ENCODE measurements at places on chromosomes 16 and 17. TPM values are rescaled to one million over a fixed set of nuclear protein-coding genes. Genes with fewer than 3 reads are reported as not detected.

Gene CDH5
- 787 TPM for total RNA-seq

Gene TRAPPC2L
- 43.7 TPM for total RNA-seq

Gene LHX1
- total RNA-seq: not detected

Gene RGS11
- 3.1 TPM for total RNA-seq

Gene OR3A3
- not detected for total RNA-seq

Gene ACSM3
- total RNA-seq: 22.2 TPM

Gene ODAD4
- total RNA-seq: 0.13 TPM

Gene TTYH2
- 1.5 TPM for total RNA-seq

Gene AMZ2
- total RNA-seq: 60.6 TPM

Gene APOH
- not detected for total RNA-seq
